Ovary (tissue), 10 donors: ENCODE measurements at places on chromosomes 5 and 9. TPM values are rescaled to one million over a fixed set of nuclear protein-coding genes. Genes with fewer than 3 reads are reported as not detected.

The TEX48 gene
- total RNA-seq: not detected

The PCDHA4 gene
- total RNA-seq: 2.7 TPM

The DPP7 gene
- 117 TPM for total RNA-seq

- no peak for DNase-seq
These were observed 136.1 kb upstream of the ANKH start for GRCh38 chr5:15007646-15008045.

DNA sequence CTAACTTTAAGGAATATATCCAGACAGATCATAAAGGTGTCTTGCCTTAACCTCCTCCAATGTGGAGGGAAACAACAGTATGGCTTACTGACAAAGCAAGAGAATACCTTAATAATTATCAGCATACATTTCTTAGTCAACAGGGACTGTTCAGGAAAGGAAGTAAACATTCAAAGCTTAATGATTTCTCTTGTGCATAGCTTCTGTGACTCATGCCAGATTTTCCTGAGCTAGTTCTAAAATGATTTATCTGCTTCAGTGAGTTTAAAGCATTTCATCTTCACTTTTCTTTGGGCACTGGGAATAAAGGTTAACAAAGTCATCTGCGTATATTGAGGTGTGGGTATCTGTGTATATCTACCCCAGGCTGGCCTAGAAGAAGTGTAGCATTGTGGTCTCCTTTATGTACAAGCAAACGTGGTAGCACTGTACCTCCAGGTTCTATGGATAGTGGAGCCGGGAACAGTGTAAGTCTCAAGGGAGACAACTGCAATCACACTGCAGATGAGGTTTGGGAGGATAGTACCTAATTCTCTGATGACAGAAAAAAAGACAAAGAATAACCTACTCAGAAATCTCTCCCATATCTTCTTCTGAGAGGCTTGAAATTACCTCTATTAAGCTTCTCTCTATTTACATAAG lies 284.1 kb downstream of the HCN1 start:
- DNase-seq: no peak

DNA sequence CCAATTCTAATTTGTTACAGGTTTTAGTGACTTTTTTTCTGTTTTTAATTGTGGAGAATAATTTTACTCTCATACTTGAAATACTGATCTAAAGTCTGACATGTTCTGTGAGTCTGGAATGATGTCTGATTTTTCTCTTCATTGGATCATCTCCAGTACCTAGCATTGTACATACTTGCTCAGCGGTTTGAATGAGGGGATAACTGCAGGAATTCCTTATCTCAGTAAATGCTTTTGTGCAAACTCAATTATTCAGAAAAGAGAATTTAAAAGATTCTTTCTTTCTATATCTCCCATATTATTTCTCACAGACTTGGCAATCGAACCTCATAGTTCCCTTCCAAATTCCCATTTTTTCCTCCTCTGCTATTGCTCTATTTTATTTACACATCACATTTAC lies 397.9 kb upstream of the SGCD start:
- no peak for DNase-seq

DNA sequence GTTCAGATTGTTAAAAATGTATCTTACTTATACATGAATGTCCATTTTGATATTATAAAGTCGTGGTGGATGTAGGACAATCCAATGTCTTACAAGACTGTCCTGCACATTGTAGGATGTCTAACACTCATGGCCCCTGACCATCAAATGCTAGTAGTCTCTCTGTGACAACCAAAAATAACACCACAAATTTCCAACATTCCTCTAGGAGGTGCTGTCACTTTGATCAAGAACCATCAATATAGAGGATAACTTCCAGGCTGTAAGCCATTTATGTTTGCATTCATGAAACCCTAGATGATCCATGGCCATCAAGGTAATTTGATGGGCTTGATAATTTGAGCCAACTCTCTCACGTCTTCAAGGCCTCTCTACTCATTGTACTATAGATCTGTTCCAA lies 20.5 kb upstream of the ZFR start:
- DNase-seq: no peak

DNA sequence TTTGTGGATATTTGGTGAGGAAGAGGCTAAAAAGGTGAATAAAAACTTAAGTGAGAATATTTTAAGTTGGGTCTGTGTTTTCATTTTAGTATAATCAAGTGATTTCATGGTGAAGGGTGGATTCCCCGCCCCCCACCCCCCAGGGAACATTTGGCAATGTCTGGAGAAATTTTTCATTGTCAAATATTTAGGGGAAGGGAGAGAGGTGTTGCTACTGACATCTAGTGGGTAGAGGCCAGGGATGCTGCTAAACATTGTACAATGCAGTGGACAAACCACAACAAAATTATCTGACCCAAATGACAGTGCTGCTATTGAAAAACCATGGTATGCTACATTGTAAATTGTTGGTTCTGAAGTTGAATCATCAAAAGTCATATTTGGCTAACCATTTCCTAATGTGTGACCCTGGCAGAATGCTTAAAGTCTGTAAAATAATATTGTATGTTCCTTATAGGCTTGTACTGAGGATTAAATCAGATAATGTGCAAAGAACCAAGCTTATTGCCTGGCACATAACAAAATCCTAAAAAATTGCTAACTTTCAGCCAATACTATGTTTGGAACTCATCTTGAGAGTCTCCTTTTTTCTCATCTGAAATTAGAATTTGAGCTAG lies 5.6 kb downstream of the C5orf24 start:
- DNase-seq: no peak
